T-helper 22 cell (primary cell): ENCODE measurements at places on chromosomes 2 and 18.

DNA sequence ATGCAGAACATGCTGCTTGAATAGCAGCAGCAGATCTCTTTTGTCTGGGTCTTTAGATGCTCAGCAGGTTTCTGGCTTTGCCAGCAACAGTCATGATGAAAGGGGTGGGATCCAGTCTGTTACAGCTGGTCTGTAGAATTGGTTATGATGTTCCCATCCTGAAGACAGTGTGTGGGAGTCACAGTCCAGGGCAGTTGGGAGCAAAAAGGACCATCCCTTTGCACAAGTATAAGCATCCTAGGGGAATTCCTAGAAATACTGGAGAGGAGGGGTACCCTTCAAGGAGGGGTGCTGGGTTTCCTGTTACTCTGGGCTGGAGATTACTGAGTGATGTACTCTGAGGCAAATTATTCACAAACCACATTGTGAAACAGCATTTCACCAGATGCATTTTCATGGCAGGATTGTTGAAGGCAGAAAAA lies 119.9 kb upstream of the RND3 start:
- no peak for DNase-seq

DNA sequence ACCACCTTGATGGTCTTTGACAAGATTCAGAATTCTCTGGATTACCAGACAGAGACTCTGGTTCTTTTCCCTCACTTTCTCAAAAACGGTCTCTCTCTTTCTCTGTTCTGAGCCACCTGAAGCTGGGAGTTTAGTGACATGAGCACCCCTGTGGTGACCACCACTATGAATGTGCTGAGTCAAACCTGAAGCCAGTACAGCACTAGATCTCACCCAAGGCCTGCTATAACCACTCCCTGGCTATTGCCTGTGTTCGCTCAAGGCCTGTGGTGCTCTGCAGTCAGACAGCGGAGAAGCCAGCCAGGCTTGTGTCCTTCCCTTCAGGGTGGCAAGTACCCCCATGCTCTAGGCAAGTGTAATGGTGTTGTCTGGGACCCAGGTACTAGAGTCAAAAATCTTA lies 828.9 kb upstream of the NXPH2 start:
- DNase-seq, result no peak

DNA sequence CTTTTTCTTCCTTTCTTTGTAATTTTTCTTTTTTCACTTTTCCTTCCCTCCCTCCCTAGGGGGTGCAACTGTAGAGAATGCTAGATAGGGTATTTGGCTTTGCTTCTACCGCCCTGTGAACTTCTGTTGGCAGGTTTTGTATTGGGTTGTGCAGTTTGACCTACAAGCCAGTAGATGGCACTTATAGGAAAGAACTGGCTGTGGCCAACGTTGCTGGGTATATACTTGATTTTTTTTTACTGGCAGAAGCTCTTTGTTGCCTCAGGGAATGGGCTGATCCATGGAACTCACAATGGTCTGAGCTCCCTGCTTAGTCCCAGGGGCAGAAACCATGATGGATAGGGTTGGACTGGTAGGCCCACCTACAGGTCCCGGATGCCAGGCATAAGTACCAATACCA lies 1019.5 kb upstream of the LRRTM1 start:
- DNase-seq, result no peak

- no peak for DNase-seq
These were observed 15.4 kb downstream of the PECR start for GRCh38 chr2:216066230-216066629.

DNA sequence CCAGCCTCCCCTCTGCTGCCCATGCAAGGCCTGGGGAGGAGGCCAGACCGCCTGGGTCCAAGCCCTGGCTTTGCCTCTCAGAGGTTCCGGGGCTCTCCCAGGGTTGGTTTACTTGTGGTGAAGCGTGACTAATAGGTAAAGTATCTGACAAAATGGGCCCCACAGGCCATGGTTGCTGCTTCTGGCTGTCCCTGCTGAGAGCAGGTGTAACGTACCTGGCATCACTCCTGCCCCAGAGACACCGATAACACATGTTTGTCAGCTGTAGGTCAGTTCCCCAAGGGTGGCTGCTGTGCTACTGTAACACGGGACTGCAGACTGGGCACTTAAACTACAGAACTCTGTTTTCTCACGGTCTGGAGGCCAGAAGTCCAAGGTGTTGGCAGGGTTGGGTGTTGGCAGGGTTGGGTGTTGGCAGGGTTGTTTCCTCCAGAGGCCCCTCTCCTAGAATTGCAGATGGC lies 34.1 kb downstream of the ODC1 start:
- DNase-seq, result no peak

- DNase-seq, result no peak
These were observed 124.8 kb upstream of the TACR1 start for GRCh38 chr2:75324141-75324540.

DNA sequence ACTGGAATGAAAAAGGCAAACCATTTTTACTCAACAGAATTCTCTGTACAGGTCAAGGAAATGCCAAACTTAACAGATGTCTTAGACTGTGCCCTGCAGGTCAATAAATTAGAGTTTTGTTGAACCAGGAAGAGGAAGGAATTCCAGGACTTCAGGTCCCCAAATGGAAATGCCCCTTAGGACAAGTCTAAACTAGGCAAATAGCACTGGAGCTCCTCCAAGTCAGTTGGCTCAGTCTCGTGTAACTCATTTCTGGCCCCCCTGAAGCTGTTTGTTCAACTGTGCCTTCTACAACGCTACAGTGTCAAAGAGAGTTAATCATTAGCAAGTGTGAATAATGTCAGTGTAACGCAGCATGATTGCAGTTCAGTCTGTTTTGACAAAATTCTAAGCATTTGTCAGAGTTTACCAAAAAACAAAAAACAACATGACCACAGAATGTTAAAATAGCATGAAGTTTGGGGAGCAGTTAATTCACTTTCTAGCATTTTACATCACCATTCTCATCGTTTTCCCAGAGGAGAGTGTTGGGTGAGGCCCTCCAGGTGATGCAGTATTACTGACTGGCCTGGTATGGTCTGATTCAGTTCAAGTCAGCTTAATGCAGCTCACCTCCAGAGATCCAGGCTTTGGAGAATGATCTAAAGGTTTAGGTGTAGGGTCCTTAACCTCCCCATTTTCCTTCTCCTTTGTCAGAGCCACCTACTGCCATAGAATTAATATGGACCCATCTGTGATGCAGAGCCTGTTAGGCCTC lies 108.1 kb downstream of the AQP4 start:
- no peak for DNase-seq

- no peak for DNase-seq
These were observed 103.2 kb downstream of the SLC8A1 start for GRCh38 chr2:40348665-40349064.

GRCh38 chr2:145085612-145086011 lies 565.7 kb upstream of the ZEB2 start:
- no peak for DNase-seq

- DNase-seq, result no peak
These were observed 13.2 kb upstream of the ANKRD29 start for GRCh38 chr18:23675896-23676295.
